CD4-positive, alpha-beta T cell treated with Interleukin-6 at 100 ng/mL for 8 hours (primary cell): ENCODE measurements at places on chromosomes 6 and 20.

DNA sequence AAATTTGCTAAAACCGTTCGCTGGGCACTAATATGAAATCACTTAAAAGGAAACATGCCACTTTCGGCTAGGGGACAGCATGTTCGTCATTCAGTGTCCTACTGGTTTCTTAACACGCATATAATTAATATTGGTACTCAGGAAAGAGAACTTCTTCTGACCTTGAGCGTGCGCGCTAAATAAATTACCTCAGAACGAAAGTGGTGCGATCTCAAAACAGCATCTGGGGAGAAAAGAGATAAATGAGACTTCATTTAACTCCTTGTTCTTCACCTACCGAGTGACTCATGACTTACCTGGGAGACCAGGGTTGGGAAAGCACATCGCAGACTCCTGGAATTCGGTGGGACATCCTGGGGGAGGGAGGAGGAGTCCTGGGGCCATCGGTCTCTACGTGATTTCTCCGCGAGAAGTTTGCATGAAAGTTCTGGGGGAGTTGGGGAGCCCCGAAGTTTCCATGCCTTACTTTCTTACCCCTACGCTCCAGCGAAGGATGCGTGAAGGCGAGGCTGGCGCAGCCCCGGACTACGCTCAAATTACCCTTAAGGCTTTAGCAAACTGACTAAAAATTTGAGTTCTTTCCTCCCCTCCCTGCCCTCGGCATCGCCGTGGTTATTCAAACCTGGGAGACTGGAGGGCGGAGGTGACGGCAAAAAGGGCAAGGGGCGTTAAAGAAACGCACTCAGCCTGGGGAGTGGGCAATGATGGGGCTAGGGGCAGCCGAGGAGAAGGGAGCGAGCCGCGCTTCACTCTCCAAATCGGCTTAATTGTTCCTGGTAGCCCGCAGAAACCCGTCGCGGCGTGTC lies 1.1 kb upstream of the BEND6 start:
- no peak for DNase-seq

DNA sequence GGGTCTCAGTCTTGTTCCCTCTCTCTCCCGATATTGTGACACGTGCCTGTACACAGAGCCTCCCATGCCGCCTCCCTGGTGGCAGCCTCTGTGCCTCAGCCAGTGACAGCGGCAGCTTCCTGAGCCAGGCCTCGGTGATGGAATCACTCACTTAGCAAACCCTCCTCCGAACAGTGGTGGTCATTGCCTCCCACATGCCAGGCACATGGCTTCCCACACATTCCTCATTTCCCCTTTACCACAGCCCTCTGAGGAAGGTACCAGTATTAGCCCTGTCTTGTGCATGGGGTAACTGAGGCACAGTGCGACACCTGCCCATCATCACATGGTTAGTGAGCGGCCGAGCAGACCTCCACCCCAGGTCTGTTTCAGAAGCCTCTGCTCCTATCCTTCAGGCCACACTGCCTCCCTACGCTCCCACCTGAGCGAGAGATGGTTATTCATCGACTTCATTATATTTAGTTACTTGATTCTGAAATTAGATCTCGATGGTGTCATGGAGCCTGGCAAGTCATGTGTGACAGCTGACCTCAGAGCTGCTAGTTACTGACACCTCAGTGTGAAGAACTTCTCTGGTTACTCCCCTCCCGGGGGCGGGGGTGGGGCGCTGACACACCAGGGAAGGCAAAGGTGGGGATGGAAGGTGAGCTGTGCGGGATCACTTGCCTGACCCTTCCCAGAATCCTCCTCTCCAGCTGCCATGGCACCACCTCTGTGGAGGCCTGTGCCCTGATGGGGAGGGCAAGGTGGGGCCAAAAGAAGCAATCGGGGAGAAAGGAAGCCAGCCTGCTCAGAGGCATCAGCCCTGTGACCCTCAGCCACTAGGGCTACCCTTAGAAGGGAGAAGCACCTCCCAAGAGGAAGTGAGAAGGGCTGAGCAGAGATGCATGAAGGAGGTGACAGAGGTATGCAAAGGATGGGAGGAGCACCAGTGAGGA lies 17.9 kb downstream of the MDGA1 start:
- no peak for DNase-seq

- no peak for DNase-seq
Observed at GRCh38 chr6:40874495-40874894, 164.5 kb downstream of the UNC5CL start.

DNA sequence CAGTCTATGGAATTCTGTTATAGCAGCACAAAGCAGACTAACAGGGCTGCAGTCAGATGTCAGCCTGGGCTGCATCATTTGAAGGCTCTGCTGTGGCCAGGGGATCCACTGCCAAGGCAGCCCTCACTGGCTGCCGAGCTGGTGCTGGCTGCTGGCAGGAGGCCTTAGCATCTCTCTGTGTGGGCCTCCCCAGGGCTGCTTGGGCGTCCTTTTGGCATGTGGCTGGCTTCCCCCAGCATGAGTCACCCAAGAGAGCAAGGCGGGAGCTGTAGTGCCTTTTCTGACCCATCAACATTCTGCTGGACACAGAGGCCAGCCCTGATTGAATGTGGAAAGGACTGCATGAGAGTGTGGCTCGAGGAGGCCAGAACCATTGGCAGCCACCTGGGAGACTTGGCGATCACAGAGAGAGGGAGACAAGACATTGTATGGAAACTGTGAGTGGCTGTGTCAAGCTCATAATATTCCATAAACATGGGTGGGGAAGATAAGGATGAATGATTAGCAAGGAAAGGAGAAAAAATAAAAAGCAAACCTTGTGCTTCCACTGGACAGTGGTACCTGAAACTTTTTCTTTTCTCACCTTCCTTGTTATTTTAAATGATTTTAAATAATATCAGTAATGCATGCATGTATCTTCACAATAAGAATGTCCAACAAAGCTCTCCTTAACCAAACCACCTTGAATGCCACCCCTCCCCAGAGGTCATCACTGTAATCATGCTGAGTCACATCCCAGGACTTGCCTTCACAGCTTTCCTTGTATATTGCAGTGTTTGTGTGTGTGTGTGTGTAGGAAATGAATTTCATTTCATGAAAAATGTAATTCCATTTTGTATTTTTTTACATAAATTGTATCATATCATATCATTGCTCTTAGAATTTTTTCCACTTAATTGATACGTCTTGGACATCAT lies 55.0 kb upstream of the VSX1 start:
- no peak for DNase-seq

GRCh38 chr6:131948692-131949619 lies 2.2 kb downstream of the CCN2 start:
- no peak for DNase-seq

DNA sequence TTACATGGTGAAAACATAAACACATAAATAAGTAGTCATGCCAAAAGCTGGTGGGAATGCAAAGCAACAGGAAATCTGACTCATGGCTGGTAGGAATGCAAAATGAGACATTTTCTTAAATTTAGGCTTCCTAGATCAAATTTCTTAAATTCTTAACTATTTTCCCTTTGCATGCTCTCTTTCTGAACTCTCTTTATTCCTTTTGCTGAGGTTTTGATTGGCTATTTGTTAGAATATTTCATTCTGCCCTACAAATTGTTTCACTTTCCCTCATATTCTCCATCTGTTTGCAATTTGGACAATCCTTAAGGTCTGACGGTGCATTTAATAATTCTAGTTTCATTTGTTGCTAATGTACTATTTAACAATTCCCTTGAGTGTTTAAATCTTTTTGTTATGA lies 437.5 kb upstream of the RGS17 start:
- DNase-seq: no peak

- DNase-seq: no peak
Observed at GRCh38 chr6:5466281-5467136, 205.2 kb downstream of the FARS2 start.

GRCh38 chr6:10404799-10405512 lies 9.9 kb downstream of the TFAP2A start:
- no peak for DNase-seq

DNA sequence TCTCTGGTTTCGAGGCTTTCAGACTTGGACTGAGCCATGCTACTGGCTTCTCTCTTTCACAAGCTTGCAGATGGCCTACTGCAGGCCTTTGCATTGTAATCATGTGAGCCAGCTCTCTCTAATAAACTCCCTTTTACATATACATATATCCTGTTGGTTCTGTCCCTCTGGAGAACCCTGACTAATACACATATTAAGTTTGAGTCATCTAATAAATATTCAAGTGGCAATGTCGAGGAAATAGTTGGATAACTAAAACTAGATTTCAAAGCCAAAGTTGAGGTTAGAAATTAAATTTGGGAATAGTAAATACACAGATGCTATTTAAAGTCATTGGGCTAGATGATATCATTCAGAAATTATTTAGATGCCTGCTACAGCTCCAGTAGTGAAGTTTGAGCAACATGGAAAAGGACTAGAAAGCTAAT lies 1343.4 kb downstream of the GRIK2 start:
- DNase-seq: no peak

DNA sequence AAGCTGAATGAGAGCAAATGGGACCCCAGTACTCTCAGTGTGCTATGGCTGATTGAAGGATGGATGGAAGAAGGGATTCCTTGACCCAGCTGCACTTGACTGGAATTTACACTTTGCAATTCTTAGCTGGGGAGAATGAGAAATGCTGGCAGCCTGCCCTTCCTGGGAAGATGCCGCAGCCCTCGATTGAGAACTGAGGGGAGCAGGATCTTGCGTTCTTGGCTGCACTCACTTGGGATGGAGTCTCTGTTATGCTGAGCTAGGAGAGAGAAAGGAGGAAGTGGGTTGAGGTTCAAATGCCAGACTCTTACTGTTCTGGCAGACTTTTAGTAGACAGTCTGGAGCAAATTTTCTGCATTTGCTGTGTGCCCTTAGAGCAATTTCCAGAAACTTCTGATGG lies 221.2 kb downstream of the FNDC1 start:
- DNase-seq: no peak

DNA sequence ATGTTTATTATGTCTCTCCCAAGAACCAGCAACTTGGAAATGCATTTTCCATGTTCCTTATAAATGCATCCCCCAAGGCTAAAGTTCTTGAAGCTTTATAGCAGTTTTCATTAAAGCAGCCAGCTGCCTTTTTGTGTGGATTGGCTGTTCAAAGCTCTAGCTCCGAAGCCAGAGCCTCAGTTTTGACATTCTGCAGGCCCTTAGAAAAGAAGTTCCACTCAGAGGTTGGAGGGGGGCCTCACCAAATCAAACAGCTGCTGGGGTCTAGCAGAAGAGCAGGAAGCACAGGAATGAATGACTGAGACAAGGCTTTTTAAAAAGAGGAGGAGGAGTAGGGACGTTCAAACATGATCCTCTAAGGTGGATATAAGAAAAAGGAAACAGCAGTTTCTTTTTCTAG lies 4.2 kb upstream of the POU3F2 start:
- no peak for DNase-seq

GRCh38 chr6:28711788-28712341 lies 186.2 kb downstream of the GPX5 start:
- no peak for DNase-seq

DNA sequence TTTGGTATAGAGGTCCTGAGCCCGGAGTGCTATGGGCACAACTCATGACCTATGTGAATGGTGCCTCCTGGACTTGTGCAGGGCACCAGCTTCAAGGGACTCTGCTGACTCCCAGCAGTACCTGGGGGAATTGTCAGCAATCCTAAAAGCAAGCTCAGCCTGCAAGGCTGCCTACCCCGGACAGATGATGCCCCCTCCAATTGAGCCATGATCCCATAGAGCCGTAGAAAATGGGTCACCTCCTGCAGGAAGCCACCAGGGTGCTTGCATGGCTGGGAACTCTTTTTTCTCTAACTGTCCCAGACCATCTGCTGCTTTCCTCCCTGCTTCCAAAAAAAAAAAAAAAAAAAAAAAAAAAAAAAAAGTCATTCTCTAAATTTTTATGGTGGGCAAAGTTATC lies 12.9 kb upstream of the PRND start:
- no peak for DNase-seq

GRCh38 chr20:51001430-51002265 lies 21.3 kb downstream of the KCNG1 start:
- DNase-seq: no peak

DNA sequence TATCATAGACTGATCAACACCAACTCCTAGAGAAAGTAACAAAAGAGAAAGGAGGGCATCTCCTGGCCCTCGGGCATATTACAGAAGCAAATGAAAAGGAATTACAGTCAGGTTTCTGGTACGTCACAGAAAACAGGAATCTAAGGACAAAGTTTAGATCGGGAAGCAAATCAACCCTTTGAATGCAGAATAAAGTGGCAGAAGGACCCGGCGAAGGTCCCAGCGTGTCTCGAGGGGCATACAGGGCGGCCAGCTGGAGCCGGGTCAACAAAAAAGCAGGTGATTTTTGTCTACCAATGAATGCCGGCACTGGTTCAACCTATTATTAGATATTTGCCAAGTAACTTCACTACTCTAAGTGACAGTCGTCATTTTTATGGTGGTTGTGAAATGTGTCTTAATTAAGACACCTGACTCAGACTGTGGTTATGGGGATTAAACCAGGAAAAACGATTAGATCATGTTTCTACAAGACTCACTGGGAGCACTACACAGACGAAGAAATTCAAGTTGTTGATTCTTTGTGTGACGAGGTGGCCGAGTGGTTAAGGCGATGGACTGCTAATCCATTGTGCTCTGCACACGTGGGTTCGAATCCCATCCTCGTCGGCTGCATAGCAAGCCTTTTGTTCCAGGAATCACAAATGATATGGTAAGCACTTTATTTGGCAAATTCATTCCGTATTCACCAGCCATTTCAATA lies 12.4 kb upstream of the ZSCAN9 start:
- DNase-seq: no peak

DNA sequence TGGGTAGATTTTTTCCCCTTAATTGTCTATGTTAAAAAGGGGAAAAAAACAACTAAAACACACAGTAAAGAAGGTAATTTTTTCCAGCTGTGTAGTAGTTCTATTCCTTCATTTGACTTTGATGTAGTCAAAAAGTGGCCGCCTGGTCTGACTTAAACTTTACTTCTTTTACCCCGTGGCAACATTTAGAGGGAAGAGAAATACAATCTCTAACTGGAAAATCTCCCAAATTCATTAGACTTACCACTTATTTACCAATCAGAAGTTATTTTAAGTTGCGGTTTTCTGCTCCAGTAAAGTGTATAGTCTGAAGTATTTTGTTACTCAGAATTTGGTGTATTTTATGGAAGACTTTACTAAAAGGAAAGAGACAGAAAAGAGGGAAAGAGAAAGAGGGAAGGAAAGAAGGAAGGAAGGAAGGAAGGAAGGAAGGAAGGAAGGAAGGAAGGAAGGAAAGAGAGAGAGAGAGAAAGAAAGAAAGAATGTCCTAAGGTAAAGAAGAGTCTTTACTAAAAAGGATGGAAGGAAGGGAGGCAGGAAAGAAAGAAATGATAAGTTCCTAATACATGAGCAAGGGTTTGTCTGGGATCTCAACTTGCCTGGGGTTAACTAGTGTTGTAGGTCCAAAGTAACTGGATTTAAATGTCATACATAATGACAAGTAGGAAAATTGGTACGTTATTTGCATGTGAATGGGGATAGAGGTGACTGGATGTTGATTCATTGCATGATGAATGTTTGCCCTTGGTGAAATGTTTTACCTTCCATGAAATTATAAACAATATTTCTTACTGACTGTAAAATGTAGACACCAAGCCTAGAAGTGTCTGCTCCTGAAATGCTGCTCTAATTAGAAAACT lies 135.1 kb downstream of the SAMD5 start:
- DNase-seq: no peak

DNA sequence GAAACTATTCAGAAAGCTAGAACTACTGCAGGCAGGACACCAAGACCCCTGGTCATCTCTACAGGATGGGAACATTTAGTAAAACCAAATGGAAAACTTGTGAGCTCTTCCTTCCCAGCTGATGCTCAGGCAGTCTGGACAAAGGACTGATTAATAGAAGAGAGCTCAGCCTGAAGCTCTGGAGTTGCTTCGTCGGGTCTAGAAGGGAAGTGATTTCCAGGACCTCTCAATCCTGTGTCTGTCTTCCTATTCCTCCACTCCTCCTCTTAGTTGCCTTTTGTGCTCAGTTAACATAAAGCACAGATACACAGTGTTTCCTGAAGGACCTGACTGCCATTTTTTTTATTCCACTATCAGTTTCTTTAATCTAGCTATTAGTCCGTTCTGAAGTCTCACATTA lies 54.2 kb downstream of the SLC35F1 start:
- DNase-seq: no peak
